ENCODE measurements at places on chromosomes 6 and 20.

- DNase-seq = no peak
Measured at GRCh38 chr6:75818098-75818855, 69.2 kb downstream of the MYO6 start.

DNA sequence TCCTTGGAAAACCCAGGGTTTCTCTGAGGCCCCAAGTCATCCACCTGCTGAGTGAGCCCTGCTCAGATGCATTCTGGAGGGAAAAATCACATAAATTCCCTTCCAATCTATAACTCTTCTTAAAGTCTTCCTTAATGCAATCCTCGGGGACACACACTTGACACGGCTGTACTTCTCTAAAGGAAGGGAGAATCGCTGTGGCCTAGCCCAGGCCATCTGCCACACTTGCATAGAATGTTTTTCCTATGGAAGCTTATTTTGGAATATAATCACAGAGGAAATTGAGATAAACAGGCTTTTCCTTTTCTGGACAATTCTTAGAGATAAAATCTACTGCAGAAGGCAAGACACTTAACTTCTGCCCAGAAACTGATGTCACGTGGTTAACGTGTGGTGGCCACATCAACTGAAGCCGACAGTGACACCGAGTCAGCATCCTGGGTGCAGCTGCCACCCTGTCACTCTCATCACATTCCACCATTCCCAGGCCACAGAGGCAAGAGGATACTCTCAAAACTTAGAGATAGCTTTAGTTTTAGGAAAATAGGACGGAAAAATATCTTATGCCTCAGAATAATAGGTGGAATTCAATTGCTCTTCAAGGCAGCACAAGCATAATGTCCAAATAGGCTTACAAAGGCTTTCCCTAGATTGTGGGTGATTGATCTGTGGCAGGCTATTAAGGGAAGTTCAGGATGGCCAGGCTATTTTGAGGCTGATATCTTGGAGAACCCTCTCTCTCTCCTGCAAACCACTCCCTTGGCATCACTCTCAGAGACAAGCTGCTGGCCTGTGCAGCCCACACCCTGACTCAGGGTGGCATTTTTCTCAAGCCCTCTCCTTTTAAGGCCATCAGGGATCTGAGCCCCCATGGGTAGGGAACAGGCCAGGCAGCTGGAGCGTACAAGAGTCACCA is 29.6 kb downstream of the PSMB1 start:
- DNase-seq = no peak

- no peak for DNase-seq
Measured at GRCh38 chr6:121932076-121932991, 467.1 kb upstream of the HSF2 start.

GRCh38 chr6:30411515-30412207 is 66.7 kb downstream of the RPP21 start:
- DNase-seq = peak; percentile 63

DNA sequence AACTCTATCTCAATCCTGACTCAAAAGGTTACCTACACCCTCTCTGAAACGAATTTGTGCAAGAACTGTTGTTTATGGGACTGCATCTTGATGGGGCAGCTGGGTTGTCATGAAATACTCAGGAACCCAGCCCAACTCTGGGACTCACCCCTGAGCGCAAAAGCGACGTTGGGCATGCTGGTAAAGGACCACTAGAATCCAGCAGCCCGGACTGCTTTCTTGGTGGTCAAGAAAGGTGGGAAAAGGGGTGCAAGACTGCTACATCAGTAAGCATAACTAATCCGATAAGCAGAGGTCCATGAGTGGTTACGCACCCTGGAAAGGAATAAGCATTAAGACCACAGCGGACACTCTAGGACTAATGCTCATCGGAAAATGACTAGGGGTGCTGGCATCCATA is 6.3 kb upstream of the PRR18 start:
- no peak for DNase-seq

DNA sequence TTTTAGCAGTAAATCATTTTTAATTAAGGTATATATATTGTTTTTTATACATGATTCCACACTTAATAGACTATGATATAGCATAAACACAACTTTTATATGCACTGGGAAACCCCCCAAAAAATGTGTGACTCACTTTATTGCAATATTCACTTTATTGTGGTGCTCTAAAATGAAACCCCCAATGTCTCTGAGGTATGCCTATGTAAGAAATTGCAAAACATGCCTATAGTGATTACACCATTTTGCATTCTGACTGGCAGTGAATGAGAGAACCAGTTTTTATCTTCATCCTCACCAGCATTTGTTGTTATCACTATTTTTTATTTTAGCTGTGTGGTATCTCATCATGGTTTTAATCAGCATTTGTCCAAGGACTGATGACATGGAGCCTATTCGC is 8.5 kb upstream of the CST11 start:
- DNase-seq = no peak

Measured in DND-41 (cell line).